Astrocyte (in vitro differentiated cells and primary cell): ENCODE measurements at places on chromosomes 11 and 22. TPM values are rescaled to one million over a fixed set of nuclear protein-coding genes. Genes with fewer than 3 reads are reported as not detected.

DNA sequence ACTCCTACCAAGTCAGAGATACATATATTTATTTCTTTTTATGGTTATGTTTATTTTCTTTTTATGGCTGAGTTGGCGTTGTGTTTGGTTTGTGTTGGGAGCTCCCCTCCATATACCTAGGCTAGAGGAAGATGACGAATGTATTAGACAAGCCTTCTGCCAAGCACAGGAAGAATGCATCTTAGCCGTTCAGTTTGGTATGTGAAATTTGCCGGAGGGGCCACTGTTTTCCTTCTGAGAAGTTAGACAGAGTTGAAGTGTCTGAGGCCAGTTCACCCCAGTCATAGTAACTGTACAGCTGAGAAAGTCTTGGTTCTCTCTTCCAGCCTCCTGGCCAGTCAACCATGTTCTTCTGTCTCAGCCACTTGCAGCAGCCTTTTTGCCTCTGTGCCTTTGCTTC, 29.8 kb downstream of the TEAD1 start:
- DNase-seq: peak; percentile 78

DNA sequence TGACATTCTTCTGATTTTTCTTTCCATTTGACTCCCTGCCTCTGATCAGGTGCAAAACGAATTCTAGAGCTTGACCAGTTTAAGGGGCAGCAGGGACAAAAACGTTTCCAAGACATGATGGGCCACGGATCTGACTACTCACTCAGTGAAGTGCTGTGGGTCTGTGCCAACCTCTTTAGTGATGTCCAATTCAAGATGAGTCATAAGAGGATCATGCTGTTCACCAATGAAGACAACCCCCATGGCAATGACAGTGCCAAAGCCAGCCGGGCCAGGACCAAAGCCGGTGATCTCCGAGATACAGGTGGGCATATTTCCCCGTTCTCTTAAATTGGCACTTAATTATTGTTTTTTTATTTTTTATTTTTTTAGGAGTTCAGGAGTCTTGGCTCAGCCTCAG, 15.4 kb downstream of the XRCC6 start:
- DNase-seq: peak; percentile 49

CRACR2B gene
- 2.6 TPM in 2 replicates for total RNA-seq

- DNase-seq: no peak
Measured at GRCh38 chr11:126129727-126130671, 67.3 kb upstream of the CDON start.

GRCh38 chr11:8381343-8381742, 117.7 kb upstream of the LMO1 start:
- no peak for DNase-seq

GAL gene
- 23.4 and 26.3 TPM in 2 replicates for total RNA-seq

DNA sequence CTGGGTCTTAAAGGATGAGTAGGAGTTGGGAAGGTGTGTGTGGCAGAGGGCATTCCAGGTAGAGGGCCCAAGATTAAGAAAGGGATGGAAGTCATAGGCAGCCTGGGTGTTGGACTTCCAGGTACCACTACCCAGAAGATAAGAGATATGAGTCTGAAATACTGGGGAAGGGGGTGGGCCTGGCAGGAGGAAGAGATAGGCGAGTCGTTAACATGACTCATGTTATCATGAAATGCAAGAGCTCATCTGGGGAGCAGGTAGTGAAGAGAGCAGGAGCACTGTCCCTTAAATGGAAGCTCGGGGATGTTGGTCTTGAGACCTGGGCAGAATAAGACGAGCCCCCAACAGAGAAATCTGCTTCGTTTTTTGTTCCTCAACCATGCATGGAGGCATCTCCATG, 10.2 kb downstream of the ZC3H7B start:
- no peak for DNase-seq

DDI1 gene
- not detected in 2 replicates for total RNA-seq

TYR gene
- not detected in 2 replicates for total RNA-seq

C22orf15 gene
- 0.38 and 0.39 TPM in 2 replicates for total RNA-seq

- peak; percentile 74 for DNase-seq
Measured at GRCh38 chr11:13140028-13140870, 131.1 kb downstream of the RASSF10 start.

GRCh38 chr11:123197711-123198110, 2.7 kb upstream of the CLMP start:
- peak; percentile 87 for DNase-seq

- peak; percentile 72 for DNase-seq
Measured at GRCh38 chr11:64856382-64857227, 12.2 kb upstream of the CDC42BPG start.

ANKRD42 gene
- 15.0 and 16.4 TPM in 2 replicates for total RNA-seq

SCGB1D2 gene
- total RNA-seq: not detected in 2 replicates

DNA sequence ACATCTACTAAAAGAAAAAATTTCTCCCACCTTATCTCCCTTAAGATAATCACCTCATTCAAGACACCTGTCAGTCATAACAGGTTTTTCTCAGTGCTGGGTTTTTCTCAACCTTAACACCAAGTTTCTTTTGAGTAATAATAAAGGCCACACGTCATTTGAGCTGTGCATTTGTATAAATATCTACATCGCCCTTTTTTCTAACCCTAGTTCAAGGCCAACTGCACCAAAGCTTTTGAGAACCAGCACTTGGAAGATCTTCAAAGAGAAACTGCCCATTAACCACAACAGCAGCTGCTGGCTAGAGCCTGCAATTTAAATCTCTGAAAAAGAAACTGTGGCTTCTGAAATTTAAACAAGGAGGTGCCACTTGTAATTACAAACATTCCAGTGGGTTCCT, 6.9 kb downstream of the CADM1 start:
- peak; percentile 60 for DNase-seq

RAPSN gene
- 0.86 and 0.96 TPM in 2 replicates for total RNA-seq

VPREB1 gene
- not detected in 2 replicates for total RNA-seq

GRCh38 chr11:60316317-60316716, 10.7 kb upstream of the MS4A6E start:
- no peak for DNase-seq

DNA sequence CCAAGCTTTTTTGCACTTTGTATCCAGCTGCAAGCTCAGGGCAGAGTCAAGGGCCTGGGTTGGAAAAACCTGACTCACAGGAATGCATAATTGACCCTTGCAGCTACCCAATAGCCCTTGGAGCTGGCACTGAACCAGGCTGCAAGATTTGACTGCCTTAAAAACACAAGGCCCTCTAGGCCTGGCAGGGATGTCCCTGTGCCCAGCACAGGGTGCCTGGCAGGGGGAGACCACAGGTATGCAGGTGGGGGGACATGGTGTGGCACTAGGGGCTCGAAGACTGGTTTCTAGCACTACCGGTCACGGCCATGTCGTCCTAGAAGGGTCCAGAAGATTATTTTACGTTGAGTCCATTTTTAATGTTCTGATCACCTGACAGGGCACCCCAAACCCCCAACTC, 30.2 kb downstream of the SBF1 start:
- peak; percentile 65 for DNase-seq

SCN4B gene
- total RNA-seq: 0.31 and 0.89 TPM in 2 replicates

DNA sequence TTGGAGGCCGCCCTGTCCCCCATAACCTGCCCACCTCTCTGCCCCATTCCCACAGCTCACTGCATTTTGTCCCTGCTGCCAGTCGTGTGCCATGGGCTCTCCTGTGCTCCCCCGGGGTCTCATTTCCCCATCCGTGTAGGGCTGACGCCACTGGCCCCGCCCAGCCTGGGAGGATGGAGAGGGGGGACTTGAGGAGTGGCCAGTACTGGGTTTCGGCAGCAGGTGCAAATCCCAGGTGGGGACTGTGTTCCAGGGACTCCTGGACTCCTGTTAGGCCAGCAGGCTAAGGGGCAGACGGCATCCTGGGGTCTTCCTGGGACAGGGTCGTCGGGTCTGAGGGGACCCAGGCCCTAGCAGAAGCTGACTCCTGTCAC, 1.2 kb upstream of the MYO7A start:
- no peak for DNase-seq

- DNase-seq: no peak
Measured at GRCh38 chr22:35424081-35424480, 24.1 kb downstream of the MCM5 start.

ADORA2A gene
- total RNA-seq: 2.2 and 3.9 TPM in 2 replicates

GRCh38 chr11:92154110-92154509, 70.5 kb upstream of the FAT3 start:
- DNase-seq: no peak
